ENCODE measurements at places on chromosomes 7 and 10. TPM values are rescaled to one million over a fixed set of nuclear protein-coding genes. Genes with fewer than 3 reads are reported as not detected.
A peak's percentile ranks its signal among the peaks of the same experiment; 100 is the strongest.

Gene FAM25G
- not detected for total RNA-seq

- no peak for DNase-seq
Measured at GRCh38 chr10:96858706-96859050, 26.6 kb downstream of the LCOR start.

Gene RGR
- total RNA-seq = not detected

Gene ENTPD1
- not detected for total RNA-seq

DNA sequence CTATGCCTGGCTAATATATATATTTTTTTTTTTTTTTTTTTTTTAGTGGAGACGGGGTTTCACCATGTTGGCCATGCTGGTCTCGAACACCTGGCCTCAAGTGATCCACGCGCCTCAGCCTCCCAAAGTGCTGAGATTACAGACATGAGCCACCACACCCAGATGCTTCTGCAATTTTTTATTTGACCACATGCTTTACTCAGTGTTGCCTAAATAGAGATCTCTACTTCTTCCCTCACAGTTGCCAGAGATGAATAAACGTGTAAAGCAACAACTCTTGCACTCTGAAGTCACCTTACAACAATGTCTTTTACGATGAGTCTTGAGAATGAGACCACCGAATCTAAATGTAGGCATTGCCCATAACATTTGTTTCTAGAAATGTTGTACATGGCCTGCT lies 107.9 kb upstream of the FRMD4A start:
- no peak for DNase-seq

GRCh38 chr7:108499566-108499965 lies 26.4 kb downstream of the PNPLA8 start:
- no peak for DNase-seq

DNA sequence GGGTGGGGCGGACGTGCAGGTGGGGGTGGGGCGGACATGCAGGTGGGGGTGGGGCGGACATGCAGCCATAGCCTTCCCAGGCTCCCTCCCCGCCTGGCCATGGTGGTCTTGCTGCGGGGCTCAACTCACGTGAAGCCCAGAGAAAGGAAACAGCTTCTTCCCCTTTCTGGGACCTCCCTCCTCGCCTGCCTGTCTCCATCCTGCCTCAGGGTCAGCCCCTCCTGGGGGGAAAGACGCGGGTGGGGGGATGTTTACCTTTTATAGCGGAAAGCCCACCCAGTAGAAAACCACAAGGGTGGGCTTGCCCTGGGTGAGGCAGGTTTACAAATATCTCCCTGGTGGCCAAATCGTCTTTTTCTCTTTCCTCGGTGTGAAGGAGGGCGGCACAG lies 520.0 kb downstream of the GLRX3 start:
- DNase-seq = no peak

DNA sequence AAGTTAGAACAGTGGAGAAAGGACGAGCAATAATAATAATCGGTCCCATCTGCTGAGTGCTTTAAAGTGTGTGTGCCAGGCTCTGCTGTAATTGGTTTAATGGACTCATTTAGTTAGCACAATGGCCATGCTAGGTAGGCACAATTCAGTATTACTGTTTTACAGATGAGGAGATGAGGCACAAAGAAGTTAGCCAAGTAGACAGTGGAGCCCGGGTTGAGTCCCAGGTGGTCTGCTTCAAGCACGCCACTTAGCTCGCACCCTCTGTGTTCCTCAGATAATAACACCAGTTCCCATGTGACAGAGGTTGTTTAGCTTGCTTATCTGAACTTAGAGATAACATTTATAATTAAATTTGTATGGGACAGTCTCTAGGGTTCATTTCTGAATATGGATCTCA lies 101.6 kb upstream of the GJD4 start:
- DNase-seq = no peak

DNA sequence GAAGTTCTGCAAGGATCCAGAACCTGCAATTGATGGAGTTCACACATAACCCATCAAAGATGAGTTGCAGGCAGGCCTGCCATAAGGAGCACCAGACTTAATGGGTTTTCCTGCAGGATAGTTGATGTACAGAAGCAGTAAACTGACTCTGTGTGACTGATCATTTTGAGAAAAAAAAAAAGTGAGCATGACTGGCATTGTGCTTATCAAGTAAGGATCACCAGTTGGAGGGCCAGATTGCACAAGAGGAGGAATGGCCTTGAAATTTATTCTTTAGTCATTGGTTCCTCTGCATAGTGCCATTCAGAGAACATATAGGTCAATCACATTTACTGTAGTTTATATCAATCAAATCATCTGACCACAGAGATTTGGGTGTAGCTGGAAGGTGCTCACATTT lies 3.8 kb downstream of the CYP3A43 start:
- DNase-seq = no peak

- no peak for DNase-seq
Measured at GRCh38 chr7:45980181-45980905, 59.3 kb upstream of the IGFBP3 start.

GRCh38 chr10:35470248-35470924 lies 134.1 kb downstream of the CCNY start:
- no peak for DNase-seq

Gene OR2A42
- not detected for total RNA-seq

Gene AKR1C4
- not detected for total RNA-seq

Gene ADAM12
- 1.7 TPM for total RNA-seq

GRCh38 chr10:80280071-80280800 lies 9.2 kb downstream of the MAT1A start:
- DNase-seq = no peak

DNA sequence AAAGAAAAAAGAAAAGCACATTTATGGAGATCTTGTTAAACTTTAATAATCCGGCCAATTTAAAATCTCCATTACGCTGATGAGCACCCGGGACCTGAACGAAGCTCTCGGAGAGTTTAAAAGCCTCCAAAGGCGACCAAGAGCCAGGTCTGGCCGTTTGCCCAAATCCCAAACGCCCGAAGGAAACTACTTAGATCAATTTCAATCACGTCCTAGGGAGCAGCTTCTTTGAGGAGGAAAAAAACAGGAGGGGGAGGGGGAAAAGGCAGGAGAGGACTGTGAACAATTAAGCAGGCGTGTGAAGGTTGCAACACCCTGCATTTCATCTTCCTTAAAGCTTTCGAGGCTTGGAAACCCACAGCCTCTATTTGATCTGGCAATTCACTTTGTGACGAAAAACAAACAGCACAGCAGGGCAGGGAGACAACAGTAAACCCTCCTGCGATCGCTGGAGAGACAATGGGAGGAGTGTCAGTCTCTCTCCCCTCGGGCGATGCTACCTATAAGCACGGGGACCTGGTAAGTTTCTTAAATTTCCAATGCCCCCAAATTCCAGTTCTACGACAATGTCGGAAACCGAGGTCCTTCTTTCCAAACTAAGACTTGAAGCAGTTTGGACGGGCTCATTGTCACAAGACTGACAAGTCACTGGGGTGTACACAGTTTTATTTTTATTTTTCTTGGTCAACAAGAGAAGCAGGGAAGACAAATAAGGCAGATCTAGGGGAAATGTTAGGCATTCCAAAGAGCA lies 1.2 kb downstream of the KLF6 start:
- DNase-seq = peak; percentile 53

- DNase-seq = no peak
Measured at GRCh38 chr10:13291061-13291460, 8.8 kb downstream of the PHYH start.

Gene MRC1
- 0.03 TPM for total RNA-seq

- peak; percentile 58 for DNase-seq
Measured at GRCh38 chr10:119233821-119234220, 26.4 kb downstream of the GRK5 start.

GRCh38 chr7:17844514-17845196 lies 95.6 kb downstream of the SNX13 start:
- no peak for DNase-seq

- DNase-seq = no peak
Measured at GRCh38 chr10:15531927-15532722, 161.0 kb upstream of the FAM171A1 start.

- no peak for DNase-seq
Measured at GRCh38 chr10:134247-135131, 766 bp upstream of the ZMYND11 start.

- no peak for DNase-seq
Measured at GRCh38 chr7:96723622-96724021, 14.0 kb upstream of the SEM1 start.

Gene MYL10
- total RNA-seq = not detected

GRCh38 chr10:86632009-86632800 lies 22.1 kb upstream of the OPN4 start:
- DNase-seq = no peak

Gene TRIL
- total RNA-seq = not detected

- peak; percentile 34 for DNase-seq
Measured at GRCh38 chr7:132386201-132386681, 190.0 kb downstream of the PLXNA4 start.

GRCh38 chr10:68796605-68797004 lies 30.7 kb upstream of the STOX1 start:
- DNase-seq = no peak

- DNase-seq = no peak
Measured at GRCh38 chr7:143237366-143237765, 15.5 kb downstream of the TAS2R40 start.

GRCh38 chr7:11212816-11213215 lies 239.1 kb downstream of the PHF14 start:
- no peak for DNase-seq

Gene TWIST1
- total RNA-seq = 19.1 TPM

DNA sequence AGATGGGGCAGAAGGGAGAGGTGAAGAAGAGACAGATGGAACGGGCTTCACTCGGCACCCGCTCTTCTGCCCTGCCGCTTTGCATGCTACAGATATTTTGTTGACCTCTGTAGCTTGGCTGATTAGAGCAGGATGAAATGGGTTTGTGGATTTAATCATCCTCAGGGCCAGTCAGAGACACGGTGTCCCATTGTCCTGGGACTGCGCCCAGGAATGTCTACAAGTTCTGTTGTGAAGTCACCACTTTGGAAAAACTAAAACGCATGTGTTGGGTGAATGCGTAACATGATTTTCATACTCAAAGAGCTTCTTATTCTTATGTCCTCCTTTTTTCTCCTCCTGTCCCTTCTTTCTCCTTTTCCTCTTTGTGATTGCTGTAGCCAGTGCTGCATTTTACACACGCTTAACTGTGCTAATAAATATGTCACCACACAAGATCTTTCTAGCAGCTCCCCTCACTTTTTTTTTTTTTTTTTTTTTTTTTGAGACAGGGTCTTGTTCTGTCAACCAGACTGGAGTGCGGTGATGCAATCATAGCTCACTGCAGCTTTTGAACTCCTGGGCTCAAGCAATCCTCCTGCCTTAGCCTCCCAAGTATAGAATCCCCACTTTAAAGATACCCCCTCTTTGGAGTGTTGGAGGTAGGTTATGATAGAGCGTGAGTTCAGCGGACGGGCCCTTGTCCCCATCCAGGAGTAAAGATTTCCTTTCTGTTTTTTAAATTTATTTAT lies 3.4 kb downstream of the CPA4 start:
- no peak for DNase-seq

DNA sequence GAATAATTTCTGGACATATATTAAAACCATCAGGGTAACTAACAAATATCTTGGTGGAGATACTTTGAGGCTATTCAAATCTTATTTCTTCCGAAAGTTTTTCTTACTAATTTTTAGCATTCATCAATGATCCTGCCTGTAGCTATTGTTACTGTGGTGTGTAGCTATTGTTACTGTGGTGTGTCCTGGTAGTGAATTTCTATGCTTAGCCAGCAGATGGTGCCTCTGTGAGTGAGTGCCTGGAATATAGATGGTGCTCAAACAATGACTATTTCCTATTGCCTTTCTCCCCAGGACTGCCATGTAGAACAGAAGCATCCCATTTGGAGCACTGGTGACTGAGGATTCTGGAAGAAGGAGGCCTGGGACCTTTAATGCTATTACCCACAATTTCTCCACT lies 245.7 kb downstream of the CCSER2 start:
- DNase-seq = peak; percentile 33

- no peak for DNase-seq
Measured at GRCh38 chr10:78471326-78471722, 437.7 kb downstream of the RPS24 start.

Gene PTF1A
- total RNA-seq = not detected

DNA sequence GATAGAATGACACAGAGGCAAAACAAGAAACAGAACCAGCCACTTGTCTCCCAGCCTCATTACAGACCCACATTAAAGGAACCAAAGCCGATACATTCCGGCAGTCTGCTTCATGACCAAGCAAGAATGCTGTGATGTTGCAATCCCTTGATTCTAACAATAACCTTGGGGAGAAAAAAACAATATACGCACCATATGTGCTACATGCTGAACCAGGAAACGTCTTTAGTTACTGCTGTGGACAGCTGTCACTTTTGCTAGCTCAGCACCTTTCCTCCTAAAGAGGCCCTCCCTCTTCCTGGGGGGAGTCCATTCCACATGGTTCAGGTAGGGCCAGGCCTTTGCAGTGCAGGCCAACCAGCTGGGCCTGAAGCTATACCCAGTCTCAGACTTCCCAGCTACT lies 79.1 kb downstream of the PRTFDC1 start:
- DNase-seq = peak; percentile 86

- no peak for DNase-seq
Measured at GRCh38 chr10:90732581-90732980, 125.3 kb downstream of the HTR7 start.

Gene ACSL5
- total RNA-seq = 0.17 TPM

DNA sequence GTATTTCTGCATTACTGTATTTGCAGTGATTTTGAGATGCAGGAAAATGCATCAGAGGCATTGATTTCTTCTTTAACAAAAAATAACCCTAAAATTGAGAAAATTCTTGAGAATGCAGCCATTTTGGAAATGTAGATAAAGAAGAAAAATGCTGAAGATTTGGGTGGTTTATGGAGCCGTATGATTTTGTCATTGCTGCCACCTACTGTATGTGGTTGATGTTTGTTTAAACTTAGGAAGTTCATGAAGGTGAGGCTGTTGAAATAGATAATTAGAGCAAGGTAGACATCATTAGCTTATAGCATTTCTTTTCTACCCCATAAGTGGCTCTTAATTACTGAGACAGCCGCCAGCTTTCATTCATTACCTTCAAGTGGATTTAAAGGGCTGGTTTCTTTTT lies 92.1 kb upstream of the SAMD8 start:
- DNase-seq = peak; percentile 29

DNA sequence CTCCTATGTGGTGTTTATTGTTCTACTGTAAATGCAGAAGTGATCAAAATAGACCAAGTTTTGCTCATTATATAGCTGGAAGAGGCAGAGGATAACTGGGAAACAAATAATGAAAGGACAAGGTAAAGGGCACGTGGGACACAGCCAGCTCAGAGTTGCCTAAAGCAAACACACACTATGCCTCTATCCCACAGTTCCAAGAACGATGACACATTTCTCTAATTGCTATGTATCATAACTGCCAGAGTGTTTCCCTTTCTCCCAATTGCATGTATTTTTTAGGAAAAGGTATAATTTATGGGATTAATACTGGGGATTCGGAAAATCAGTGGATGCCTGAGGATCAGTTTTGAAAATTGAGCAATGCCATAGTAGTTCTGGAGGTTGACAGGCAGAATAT lies 49.0 kb downstream of the CCDC71L start:
- peak; percentile 11 for DNase-seq

Gene HOXA2
- total RNA-seq = not detected

GRCh38 chr10:118276204-118276603 lies 65.9 kb downstream of the FAM204A start:
- DNase-seq = no peak

Data from HT1080 (cell line).